ENCODE measurements at places on chromosomes 2 and 18.

- DNase-seq: no peak
These were observed 28.3 kb downstream of the TCF4 start for GRCh38 chr18:55559739-55560138.

DNA sequence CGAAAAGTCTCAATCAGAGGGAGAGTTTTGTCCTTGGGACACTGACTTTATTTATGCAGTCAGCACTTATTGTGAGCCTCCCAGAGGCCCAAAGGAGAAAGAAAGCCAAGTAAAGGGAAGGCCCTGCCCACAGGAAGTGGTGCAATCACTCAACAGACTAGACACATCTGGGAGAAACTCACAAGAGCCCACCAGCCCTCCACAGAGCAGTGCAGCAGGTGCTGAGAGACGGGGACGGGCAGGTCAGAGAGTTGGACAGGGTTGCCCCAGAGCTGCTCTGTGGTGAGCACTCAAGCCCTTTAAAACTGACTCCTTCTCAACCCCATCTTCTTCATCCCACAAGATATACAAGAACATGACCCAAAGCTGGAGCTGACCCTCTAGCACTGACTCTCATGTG is 96.0 kb downstream of the TFCP2L1 start:
- no peak for DNase-seq

- DNase-seq: no peak
These were observed 124.6 kb downstream of the LRATD1 start for GRCh38 chr2:14756981-14757657.

GRCh38 chr2:233841183-233841582 is 13.2 kb downstream of the HJURP start:
- no peak for DNase-seq

- no peak for DNase-seq
These were observed 42.1 kb downstream of the NPAS2 start for GRCh38 chr2:100862081-100862480.

DNA sequence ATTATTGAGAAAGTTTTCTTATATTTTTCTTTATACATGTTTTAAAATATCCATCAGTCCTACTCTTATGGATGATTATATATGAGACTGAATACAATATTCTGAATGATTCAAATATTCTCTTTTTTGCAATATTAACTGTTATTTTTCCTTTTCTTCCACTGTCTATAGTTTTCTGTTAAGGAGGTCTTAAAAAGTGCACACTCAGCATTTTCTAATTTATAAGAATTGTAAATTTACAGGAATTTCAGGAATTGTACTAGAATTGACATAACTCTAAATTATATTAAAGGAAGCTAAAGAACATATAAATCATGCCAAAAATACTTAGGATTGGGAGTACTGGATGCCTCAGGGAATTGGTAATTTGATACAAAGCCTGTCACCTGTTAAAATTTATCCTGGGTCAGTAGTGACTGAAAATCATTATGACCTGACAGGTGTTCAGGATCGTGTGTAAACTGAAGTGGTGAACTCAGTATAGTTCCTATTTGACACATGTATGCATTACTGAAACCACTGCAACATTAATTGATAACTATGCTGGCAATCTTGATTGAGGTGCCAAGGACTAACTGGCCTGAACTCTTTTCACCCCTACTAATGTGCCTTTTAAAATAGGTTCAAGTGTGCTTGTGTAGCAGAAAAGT is 30.4 kb downstream of the MSTN start:
- DNase-seq: no peak

GRCh38 chr2:208799397-208799796 is 392.8 kb downstream of the PTH2R start:
- no peak for DNase-seq

- DNase-seq: no peak
These were observed 52.0 kb upstream of the NFATC1 start for GRCh38 chr18:79343567-79344207.

GRCh38 chr2:143193121-143193520 is 63.9 kb downstream of the ARHGAP15 start:
- DNase-seq: no peak

GRCh38 chr18:49884465-49884864 is 71.1 kb upstream of the ACAA2 start:
- no peak for DNase-seq

DNA sequence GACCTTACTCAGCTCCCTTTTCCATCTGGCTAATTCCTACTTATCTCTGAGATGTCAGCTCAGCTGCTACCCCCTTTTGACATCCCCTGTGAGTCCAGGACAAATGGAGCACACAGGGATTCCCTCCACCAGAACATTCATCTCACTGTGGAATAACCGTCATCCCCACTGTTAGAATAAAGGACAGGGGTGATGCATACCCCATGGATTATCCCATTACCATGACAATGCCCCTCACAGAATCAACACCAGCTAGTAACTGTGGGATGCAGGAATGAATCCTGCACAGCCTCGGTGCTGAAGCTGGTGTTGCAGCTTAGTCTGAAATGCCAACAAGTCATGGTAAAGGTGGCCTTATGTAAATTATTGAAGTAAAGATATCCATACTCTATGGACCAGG is 624.8 kb upstream of the RAB6C start:
- no peak for DNase-seq

GRCh38 chr2:100812116-100812515 is 7.8 kb upstream of the NPAS2 start:
- no peak for DNase-seq

GRCh38 chr2:222194669-222195068 is 104.1 kb downstream of the PAX3 start:
- DNase-seq: no peak

GRCh38 chr2:7083580-7084509 is 166.6 kb downstream of the RNF144A start:
- DNase-seq: no peak

DNA sequence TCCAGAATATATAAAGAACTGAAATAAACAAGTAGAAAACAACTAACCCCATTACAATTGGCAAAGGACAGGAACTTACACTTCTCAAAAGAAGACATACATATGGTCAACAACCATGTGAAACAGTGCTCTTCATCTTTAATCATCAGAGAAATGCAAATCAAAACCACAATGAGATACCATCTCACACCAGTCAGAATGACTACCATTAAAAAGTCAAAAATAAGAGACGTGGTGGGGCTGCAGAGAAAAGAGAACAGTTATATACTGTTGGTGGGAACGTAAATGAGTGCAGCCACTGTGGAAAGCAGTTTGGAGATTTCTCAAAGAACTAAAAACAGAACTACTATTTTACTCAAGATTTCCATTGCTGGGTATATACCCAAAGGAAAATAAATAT is 1696.3 kb upstream of the TMEFF2 start:
- no peak for DNase-seq

GRCh38 chr2:136324966-136325365 is 207.0 kb upstream of the CXCR4 start:
- DNase-seq: no peak

DNA sequence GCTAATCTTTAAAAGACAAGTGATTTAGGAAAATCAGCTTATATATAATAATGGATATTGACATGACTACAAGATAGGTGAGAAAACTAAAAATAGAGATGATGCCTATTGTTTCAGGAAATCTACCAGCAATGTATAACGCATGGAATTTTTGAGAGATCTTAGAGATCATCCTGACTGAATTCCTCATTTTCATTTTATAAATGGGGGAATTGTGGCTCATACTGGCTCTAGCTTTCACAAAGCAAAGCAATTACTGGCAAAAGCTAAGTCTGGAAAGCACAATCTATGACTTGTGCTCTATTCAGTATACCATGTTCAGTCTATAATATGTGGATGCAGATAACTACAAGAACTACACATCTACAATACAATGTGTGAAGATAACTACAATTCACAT is 51.9 kb upstream of the FANCL start:
- no peak for DNase-seq

GRCh38 chr2:234808907-234809306 is 142.9 kb upstream of the SH3BP4 start:
- no peak for DNase-seq

- DNase-seq: no peak
These were observed 1072.6 kb upstream of the PIK3C3 start for GRCh38 chr18:40882468-40882867.

DNA sequence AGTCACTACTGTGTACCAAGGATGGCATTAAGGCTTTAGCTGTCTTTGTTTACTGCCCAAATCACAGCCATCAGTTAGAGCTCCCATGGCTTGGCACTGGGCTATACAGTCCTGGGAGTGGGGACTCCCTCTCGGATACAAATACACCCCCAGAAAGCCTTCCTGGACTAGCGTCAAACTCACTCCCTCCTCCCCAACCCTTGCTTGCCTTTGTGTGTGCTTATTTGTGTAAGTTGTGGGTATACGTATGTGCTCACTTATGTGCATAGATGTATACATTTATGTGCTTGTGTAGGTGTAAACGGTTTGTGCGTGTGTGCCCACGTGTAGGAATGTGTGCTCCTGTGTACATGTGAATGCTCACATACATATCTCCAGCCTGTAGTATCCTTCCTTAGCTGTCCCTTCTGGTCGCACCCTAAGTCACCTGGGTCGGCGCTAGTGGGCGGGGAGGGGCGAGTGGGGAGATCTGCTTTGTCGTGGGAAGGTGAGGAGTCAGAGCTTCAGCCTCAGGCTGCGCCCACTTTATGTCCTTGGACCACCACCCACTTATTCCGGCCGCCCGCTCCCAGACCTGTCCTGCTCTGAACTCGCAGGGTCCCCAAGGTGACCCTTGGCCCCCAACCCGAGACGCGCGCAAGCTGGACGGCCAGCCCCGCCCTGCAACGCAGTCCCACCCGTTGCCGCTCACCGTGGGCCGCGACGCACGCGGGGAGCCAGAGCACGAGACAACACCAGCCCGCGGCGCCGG is 461 bp downstream of the PRADC1 start:
- DNase-seq: no peak

GRCh38 chr18:48184118-48184517 is 225.1 kb downstream of the ZBTB7C start:
- DNase-seq: no peak

- no peak for DNase-seq
These were observed 30.7 kb upstream of the ACAA2 start for GRCh38 chr18:49843778-49844625.

DNA sequence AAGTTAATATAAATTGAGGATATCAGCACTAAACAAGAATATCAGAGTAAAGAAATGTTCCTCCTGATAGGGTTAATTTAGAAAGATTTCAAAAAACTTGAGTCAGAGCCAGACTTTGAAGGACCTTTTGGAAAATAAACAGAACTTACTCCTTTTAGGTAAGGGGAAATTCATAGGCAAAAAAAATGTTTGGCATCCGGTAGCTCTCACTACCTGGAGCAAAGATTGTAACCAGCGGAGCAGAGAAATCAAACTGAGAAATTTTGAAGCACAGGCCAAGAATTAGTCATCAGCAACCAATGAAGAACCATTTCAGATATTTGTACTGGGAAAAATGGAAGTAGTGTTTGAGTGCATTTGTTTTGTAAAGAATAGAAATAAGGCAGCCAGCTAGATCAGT is 113.0 kb downstream of the ICA1L start:
- DNase-seq: no peak

GRCh38 chr2:240687741-240688552 is 3.7 kb upstream of the AQP12A start:
- DNase-seq: no peak

- DNase-seq: no peak
These were observed 7.5 kb downstream of the SLC39A10 start for GRCh38 chr2:195664528-195664927.

- no peak for DNase-seq
These were observed 229.7 kb downstream of the KLHL29 start for GRCh38 chr2:23614701-23615100.

DNA sequence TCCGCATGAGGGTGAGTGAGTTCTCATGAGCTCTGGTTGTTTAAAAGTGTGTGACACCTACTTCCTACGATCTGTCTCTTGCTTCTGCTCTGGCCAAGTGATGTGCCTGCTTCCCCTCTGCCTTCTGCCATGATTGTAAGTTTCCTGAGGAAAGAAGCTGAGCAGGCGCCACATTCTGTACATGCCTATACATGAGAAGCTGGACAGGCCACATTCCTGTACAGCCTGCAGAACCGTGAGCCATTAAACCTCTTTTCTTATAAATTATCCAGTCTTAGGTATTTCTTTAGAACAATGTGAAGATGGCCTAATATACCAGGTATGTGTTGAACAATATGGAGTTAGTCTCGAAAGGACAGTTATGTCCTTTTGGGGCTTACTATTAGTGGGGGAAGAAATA is 281.0 kb downstream of the ALK start:
- no peak for DNase-seq

DNA sequence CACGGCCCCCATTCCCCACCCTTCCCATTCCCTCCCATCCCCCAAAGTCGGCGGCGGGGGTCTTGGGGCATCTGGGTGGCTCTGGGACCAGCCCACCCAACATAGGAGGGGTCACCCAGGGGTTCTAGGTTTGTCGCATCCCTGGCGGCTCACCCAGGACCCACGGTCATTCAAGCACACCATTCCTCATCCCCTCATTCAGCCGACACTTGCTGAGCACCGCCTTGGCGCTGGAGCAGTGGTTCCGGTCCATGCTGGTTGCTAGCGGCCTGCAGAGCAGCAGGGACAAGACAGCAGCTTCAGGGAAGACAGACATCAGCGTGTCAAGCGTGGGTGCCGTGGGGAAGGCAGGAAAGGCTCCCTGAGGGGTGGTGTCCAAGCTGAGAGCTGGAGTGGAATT is 50.5 kb upstream of the OTOS start:
- no peak for DNase-seq

GRCh38 chr2:240069829-240070228 is 16.5 kb upstream of the OR6B3 start:
- DNase-seq: no peak

- DNase-seq: no peak
These were observed 61.7 kb downstream of the PRKCE start for GRCh38 chr2:45713136-45713535.

DNA sequence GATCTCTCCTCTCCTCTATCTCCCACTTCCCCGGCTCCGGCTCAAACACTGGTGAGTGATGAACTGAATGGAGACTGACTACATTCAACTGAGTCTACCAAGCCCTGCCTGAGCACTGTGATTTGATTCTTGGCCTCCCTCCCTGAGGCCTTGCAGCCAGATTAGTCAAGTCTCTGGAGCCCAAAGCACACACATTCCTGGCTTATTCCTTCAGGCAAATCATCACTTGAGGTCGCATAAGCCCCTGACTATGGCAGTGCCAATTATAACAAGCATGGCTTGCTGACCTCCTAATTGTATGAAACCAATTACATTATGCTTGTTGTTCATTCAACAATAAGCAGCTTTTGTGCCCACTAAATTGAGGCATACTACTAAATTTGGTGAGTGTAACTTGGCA is 34.6 kb downstream of the EFEMP1 start:
- no peak for DNase-seq
